ENCODE measurements at places on chromosomes 12 and 14.

DNA sequence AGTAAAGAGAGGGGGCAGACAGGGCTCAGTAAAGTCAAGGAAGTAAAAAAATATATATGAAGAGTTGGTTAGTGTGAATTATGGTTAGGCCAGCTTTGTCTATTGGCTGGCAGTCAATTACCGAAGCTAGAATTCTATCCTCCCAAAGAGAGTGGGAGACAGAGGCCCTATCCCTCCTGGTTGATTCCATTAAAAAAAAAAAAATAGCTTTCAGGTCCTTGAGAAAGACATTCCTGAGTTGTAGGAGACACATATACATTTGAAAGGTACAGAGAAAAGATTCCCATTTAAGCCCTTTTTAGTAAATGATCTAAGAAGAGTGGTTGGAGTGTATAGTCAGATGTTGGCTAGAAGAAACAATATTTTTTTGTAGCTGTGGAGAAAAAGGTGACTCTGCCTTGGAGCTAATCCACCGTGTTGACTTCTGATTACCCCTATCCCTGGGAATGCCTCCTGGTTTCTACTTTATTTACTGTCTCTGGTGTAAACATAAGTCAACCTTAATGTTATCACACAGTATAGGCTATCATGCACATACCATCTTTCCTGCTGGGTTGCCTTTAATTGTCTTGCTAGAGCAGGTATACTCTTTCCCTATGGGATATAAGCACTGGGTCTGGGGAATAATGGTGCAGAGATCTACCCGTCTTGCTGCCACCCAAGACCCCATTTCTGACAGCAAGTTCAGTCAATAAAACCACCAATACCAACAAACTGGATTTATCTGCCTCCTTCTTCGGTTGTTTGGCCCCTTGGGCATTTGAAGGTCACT, 859.9 kb upstream of the ATXN7L3B start:
- DNase-seq: no peak

DNA sequence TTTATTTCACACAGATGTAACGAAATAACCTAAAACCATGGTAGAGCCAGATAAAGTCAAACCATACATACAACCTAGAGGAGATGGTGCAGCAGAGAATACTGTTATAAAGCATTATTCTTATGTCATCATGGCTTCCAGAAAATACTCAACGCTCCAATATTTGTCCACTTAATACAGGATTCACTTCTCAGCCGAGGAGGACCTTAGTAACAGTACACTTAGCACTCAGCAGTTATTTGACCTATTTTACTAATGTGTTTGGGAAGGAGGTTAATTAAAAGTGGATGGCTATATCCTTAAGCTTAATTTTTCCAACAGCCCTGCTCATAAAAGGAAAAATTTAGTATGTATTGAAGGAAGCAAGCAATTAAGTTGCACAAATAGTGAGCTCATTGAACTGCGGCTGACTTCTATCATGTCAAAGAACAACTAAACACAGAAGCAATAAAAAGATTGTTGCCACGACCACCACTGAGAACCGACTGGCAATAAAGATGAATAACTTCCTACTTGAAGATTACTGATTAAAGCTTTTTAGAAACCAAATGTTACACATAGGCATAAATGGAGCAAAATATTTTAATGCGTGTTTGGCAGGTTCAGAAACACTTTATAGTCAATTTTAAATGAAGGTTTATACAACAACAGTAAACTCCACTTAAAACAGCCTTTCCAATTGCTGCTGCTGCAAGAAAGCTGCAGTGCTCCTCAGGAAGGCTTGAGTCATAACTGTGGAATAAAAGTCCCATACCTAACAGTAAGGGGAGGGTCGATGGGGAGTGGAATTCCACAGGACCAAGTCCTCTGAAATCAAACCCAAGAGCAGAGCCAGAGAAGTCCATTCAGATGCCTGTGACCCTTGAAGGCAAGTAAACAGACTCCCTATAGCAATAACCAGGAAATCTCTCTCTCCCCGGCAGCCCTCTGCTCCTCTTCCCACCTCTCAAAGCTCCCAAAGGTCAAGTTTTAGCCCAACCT, 218.9 kb upstream of the CDKN3 start:
- no peak for DNase-seq

- DNase-seq: no peak
Measured at GRCh38 chr12:126493366-126494108, 1428.3 kb downstream of the AACS start.

DNA sequence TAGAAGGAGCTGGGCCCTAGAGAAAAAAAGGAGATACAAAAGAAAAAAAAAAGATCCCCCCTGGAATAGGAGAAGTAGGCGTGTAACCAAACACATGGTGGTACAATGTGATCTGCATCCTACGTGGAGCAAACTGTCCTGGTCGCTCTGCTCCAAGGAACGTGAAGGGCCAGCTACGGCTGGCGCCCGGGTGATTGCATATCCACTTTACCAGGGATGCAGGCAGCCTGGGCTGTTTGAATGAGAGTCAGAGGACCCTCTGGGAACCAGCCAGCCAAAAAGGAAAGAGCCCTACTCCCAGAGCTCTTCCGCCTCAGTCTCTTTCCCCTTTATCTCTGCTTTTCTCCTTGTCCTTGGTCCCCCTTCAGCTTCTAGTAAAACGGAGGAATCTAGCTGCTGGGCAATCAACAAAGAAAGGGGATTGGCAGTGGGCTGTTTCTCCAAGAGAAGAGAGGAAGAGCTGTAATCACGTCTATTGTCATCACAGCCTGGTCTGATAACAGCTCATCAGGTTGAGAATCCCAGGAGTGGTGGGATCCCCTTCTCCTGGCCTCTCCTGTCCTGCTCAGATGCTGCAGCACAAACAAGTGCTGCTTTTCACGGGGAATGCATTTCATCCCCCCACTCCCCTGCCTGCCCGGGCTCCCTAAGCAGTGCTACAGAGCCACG, 156.0 kb downstream of the ADCK1 start:
- no peak for DNase-seq

DNA sequence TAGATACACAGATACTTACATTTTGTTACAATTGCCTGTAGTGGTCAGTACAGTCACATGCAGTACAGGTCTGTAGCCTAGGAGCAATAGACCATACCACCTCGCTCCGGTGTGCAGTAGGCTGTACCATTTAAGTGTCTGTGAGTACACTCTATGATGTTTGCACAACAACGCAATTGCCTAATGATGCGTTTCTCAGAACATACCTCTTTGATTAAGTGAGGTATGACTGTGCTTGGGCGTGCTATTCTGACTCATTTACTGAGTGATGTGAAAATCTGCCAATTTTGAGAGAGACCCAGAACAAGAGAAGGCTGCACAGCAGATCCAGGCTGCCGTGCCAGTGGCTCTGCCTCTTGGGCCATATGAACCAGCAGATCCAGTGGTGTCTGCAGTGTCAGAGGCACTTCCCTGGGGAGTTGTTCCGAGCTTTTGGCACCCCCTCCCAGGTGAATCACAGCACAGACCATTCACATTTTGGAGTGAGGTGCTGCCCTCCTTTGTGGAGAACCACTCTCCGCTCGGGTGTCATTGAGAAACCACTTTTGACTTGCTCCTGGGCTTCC, 20.4 kb downstream of the DLK1 start:
- DNase-seq: no peak

DNA sequence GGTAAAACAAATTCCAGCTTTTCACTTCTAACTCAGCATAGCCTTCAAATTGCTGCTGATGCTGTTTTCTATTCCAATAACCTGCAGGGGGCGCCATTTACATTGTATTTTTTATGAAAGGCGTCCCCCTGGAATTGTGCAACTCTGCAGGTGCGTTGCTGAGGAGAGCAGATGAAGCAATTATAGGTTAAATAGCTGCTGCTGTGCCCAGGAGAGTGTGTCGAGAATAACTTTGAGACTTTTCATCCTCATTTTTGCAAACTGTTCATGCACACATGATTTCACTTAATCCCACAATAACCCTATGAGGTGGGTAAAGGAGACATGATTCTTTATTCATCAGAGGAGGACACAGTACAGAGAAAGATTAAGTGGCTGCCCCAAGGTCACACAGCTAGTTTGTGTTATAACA, 75.7 kb downstream of the MYRFL start:
- peak; percentile 53 for DNase-seq

GRCh38 chr12:70366581-70367257, 629 bp downstream of the KCNMB4 start:
- peak; percentile 83 for DNase-seq

GRCh38 chr12:18250313-18250916, 10.9 kb upstream of the PIK3C2G start:
- no peak for DNase-seq

DNA sequence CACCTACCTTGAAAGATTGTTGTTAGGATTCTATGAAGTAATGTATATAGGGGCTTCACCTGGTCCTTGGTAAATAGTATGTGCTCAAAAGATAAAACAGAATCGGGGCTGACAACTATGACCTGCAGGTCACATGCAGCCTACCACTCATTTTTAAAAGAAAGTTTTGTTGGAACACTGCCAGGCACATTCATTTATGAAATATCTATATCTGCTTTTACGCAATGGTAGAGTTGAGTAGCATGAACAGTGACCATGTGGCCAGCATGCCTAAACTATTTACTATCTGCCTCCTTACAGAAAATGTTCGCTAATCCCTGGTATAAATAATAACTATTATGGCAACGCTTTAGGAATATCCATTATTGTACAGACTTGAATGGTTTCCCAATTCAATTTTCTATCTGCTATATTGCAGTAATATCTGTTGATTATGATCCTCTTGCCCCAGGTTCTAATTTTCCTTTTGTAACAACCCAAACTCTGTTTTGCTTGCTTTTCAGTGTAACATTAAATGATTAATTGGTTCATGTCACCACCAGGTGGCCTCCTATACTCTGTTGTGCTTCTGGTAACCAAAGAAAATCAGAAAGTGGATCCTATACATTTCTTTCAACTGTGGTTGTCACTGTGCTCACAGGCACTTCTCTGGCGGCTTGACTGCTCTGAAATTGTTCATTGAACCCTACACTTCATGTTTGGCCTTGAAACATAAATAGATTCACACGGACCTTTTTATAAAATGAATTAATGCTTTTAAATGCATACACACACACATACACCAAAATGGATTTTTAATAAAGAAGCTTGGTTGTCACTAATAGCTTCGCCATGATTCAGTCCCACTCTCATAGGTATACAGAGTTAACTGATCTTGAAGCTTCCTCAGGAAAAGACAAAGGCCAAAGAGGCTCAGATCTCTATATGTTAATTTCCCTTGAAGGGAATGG, 227.7 kb upstream of the NPAS3 start:
- peak; percentile 8 for DNase-seq

DNA sequence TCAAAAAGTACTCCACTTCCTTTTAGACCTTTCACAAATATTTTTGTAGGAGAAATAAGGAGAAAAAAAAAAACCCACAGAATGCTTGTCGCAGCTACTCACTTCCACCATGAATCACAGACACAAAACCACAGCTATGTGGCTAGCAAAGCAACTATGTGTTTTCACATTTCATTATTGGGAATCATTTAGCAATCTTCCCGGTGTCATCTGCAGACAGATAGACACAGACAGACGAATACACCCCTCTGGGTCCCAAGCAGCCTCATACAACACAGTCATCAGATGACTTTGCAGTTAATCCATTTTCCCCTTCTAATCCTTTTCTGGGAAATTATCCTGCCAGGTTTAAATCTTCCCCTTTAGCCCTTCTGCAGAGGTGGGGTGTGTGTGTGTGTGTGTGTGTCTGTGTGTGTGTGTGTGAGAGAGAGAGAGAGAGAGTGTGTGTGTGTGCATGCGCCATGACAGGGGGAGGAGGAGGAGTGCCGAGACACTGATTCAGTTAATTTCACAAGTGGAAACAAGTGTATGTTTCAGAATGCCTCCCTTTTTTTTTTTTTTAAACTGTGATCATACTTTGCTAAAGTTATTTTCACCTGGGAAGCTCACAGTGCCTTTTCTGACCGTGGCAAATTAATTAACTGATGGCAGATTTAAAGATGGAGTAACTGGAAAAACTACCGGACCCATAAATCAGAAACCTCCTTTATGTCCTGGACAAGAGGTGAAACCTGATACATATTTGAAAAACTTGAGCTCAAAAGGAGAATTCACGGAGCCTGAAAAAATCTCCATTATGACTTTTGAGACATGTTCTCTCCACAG, 39.9 kb downstream of the LTBP2 start:
- DNase-seq: no peak

GRCh38 chr14:61350427-61351270, 29.3 kb downstream of the PRKCH start:
- DNase-seq: no peak

DNA sequence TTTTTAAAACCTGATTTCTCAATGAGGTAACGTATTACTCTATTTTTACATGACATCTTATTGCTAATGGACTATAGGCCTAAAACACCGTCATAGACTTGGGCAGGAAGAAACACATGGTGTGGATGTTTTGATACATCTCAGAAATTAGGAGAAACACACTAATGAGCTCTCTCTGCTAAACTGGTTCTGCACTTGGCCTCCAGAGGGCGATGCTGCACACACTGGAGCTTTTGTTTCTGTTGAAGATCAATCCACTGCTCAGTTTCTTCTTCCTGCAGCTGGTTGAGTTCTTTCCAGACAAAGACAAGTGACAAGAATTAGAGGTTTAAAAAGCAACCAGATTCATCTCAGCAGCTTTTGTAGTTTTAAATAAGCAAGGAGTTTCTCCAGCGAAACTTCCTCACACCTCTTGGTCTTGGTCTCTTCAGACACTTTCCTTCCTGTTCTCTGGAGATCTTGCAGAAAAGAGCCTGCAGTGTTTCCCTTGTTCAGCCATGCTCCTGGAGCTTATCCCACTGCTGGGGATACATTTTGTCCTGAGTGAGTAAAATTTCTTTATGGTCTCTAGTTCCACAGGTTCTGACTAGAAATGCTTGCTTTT, 178.5 kb upstream of the OR4E1 start:
- DNase-seq: peak; percentile 76

- no peak for DNase-seq
Measured at GRCh38 chr12:19757317-19757877, 318.1 kb downstream of the AEBP2 start.
